ENCODE measurements at places on chromosomes 11 and 22.

- no peak for DNase-seq
Observed at GRCh38 chr22:19824212-19824925, 30.3 kb downstream of the GNB1L start.

GRCh38 chr11:91244912-91245311, 979.7 kb upstream of the FAT3 start:
- DNase-seq, result no peak

DNA sequence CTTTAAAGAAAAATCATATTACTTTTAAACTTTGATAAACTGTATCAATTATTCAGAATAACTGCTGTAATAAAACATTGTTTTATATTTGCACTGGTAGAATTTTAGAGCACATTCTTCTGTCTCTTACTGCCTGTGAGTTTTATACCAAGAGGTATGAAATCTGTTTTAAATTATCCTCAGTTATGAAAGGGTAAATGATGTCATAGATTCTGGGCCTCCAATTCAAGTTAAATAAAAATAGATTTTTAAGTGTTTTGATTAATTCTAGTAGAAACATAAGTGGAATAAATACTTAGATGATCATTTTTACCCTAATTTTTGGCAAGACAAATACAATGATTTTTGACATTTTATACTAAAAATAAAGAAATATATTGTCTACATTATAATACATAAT, 93.0 kb downstream of the GUCY1A2 start:
- DNase-seq, result no peak

DNA sequence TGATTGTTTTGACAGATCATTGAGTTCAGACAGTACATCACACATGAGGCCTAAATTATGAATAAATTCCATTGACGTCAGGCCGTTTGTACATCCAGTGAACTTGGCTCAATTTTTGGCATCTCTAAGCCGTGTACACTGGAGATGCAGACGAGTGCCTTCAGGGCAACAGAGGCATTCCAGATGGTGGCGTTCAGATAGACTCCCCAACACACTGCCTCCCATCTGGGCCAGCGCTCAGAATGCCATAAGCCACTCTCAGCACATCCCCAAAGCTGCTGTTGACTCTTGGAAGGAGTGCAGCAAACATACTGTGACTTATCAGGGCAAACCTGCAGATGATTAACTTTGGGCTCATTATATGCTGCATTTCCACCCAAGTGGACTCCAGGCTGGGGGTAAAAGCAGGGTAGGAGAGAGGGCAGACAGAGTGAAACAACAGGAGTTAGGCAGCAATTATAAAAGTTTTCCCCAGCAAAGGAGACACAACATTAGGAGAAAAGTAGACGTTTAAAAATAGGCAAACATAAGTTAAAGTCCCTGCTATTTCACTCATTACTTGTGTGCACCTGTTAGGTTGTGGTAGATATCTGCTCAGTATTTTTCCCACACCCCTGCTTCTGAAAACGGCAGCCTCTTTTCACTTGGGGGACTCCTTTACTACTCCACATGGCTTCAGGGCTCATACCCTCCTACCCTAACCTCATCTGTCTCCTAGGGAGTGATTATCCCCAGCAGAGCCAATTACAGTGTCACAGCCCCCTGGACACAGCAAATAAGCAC, 60.2 kb upstream of the PDE3B start:
- DNase-seq, result no peak

DNA sequence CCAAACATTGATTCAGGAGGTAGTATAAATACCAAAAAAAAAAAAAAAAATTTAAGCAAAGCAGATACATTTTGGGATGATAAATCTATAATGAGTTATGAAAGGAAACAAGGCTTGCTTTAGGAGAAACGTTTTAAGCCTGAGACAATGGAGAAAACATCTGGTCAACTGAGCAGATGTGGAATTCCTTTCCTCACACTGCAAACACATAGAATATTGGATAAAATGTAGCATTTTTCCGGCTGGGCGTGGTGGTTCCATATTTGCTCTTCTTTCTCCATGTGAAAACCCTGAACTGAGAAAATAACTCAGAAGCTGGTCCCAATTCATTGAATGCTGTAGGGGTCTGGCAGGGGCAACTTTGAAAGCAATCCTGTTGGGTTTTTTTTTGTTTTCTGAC, 33.9 kb downstream of the ENDOD1 start:
- DNase-seq, result no peak

- DNase-seq, result no peak
Observed at GRCh38 chr11:62882431-62882749, 1.7 kb downstream of the SLC3A2 start.

GRCh38 chr11:33742249-33742851, 6.1 kb upstream of the CD59 start:
- DNase-seq, result no peak

- no peak for DNase-seq
Observed at GRCh38 chr11:43537833-43538615, 142.5 kb upstream of the HSD17B12 start.

- DNase-seq, result no peak
Observed at GRCh38 chr11:122398167-122398566, 257.4 kb upstream of the UBASH3B start.

GRCh38 chr11:94400050-94400449, 1.2 kb downstream of the GPR83 start:
- no peak for DNase-seq

GRCh38 chr22:46791201-46791731, 28.8 kb downstream of the TBC1D22A start:
- DNase-seq, result no peak

DNA sequence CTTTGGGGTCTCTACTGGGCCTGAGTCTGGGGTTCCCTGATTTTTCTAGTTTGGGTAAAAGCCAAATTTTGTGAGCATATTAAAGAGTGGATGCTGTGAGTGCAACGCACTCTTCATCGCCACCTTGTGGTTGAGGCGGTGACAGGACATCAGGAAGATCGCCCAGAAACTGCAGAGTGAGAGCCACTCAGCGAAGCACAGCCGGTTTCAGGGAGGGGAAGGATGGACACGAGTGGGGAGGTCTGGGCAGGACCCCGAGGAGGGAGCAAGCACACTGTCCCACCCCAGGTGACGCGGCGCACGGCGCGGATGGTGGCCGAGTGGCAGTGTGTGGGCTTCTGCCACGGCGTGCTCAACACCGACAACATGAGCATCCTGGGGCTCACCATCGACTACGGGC, 9.1 kb downstream of the SELENOO start:
- DNase-seq, result peak; percentile 55

- no peak for DNase-seq
Observed at GRCh38 chr11:123695231-123695630, 40.8 kb upstream of the SCN3B start.

DNA sequence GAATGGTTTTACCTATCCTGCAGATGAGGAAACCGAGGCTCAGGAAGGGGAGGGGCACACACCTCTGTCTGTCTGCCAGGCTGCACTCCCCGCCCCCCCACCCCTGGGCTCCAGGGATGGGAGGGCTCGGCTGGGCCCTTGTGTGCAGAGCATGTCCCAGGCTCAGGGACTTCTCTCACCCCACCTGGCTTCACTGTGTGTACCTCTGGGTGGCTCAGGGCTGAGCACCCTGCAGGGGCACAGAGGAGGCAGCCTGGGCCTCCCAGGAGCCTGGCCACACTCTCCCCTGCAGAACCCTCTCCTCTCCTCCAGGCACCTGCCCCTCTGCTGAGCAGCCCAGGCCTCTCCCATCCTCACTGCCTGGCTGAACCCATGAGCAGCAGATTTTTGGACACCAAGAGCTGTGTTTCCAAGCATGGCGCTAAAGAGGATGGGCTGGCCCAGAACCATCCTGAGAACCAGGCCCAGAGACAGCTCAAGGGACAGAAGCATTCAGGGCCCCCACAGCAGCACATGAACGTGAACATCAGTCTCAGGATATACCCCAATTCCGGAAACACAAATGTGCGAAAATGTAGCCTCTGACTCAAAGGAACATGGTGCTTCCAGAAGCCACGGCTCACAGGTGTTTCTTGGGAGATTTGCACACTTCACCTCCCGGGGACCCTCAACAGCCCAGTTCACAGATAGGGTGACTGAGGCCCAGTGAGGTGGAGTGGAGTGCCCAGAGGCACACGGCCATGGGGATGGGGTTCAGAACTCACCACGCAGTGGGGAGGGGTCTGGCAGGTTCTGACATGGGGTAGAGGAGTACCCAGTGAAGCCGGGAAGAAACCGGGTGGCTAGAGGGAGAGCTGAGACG, 10.5 kb downstream of the EMID1 start:
- DNase-seq, result no peak

DNA sequence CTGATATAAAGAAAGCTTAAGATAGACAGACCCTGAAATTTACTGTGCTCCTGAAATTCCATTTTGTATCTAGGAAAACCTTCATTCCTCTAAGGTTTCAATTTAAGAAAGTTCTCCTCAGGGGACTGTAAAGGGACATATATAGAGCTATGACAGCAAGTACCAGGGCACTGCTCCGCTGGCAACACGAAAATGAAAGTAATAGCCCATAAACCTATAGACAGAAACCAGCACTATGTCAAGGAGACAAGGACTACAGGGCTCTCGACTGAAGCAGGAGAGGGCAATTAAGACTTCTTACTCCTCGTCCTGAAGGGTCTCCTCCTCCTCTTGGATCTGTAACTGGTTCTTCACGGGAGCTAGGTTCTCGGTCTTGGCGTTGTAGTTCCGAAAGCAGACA, 6.9 kb downstream of the FEZ1 start:
- DNase-seq, result no peak

- DNase-seq, result no peak
Observed at GRCh38 chr11:112017538-112017937, 7.7 kb upstream of the DLAT start.

DNA sequence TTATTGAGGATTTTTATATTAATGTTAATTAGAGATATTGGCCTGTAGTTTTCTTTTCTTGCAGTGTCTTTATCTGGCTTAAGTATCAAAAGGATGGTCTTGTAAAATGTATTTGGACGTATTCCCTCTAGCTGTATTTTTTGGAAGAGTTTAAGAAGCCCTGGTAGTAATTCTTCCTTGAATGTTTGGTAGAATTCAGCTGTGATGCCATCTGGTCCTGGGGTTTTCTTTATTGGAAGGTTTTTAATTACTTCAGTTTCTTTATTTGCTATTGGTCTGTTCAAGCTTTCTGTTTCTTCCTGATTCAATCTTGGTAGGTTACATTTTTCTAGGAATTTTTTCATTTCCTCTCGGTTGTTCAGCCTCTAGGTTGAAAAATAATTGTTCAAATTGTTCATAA, 255.0 kb upstream of the TBCEL start:
- DNase-seq, result no peak

- DNase-seq, result no peak
Observed at GRCh38 chr22:48923996-48924395, 903.7 kb downstream of the BRD1 start.
